ENCODE measurements at places on chromosomes 6 and 20.

- H3K4me3 ChIP-seq = no peak overlapping the region
- no peaks in the 10 kb centered on the region for H3K36me3 ChIP-seq
- H3K27me3 ChIP-seq = no peaks in the 10 kb centered on the region
These were observed 3.8 kb upstream of the E2F1 start for GRCh38 chr20:33689973-33690372.

DNA sequence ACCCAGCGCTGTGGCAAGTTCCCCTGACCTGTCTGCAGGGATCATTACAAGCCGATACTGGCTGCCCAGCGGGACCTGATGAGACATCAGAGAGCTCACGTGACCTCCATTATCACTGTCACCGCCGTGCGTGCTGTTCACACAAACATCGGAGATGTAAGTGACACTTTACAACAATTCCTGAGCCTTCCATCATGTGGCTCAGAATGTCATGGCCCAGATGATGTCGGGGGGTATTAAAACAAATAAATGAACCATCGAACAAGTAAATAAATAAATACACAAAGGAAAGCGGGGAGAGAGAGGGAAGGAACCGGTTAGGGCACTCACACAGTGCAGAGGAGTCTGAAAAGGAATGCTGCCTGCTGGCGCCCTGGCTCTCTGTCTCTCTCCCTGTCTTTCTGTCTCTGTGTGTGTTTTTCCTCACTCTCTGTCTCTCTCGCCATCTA lies 195.1 kb downstream of the BMP7 start:
- no peaks in the 10 kb centered on the region for H3K4me1 ChIP-seq
- no peaks in the 10 kb centered on the region for H3K36me3 ChIP-seq
- H3K27ac ChIP-seq = no peak overlapping the region

DNA sequence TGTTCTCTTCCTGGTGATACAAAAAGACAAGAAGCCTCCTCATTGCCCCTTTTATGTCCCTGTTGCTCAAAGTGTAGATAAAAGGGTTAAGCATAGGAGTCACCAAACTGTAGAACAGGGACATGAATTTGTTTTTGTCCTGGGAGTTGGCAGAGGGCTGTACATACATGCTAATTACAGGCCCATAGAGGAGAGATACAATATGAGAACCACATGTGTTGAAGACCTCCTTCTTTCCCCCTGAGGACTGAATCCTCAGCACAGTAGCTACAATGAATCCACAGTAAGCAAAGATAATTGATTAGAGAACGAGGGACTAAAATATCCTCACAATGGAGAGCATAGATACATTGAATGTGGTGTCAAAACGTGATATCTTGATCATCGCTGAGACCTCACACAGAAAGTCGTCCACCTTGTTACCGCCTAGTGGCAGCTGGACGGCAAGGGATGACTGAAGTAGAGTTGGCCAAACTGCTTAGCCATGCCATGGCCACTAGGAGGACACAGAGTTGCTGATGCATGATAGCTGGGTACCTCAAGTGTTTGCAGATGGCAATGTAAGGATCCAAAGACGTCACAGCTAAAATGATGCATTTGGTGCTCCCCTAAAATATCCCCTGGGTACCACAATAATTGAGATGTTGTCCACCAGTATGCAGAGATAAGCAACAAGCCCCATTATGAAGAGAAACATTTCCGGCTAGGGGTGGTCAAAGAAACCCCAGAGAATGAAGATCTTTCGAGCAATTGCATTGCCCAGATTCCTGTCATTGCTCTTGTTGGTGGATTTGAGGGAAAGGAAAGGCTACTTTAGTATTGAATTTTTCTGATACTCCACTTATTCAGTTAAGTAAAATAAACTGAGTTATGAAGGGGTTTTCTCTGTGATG lies 15.0 kb downstream of the OR2B3 start:
- H3K27ac ChIP-seq = no peak overlapping the region
- no peaks in the 10 kb centered on the region for H3K4me1 ChIP-seq
- H3K27me3 ChIP-seq = no peaks in the 10 kb centered on the region
- H3K36me3 ChIP-seq = no peaks in the 10 kb centered on the region

DNA sequence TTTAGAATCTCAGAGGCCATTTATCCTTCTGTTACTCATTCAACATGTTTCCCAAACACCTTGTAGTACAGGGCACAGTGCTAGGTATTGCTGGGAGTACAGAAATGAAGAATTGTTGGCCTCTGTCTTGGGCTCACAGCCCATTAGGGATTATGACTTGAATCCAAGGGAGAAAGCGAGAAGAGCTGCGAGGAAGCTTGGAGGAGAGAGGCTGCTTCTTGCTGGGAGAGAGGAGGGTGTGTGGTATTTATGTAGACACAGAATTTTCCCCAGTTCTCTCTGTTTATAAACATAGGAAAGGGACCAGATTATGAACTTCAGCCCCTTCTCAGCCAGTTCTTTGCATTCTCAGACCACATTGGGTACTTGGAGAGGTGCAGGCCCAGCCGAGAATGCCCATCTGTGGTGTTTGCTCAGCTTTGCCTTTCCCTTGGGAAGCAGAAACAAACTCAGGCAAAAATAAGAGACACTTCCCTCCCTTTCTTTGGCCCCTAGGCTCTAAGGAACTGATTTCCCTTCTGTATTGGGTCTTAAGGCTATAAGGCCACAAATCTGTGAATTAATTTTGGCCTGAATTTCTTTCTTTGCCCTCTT lies 17.9 kb downstream of the CHMP4B start:
- H3K27me3 ChIP-seq = no peaks in the 10 kb centered on the region
- H3K4me3 ChIP-seq = no peak overlapping the region
- DNase-seq = no peak
- H3K27ac ChIP-seq = no peak overlapping the region
- H3K36me3 ChIP-seq = no peaks in the 10 kb centered on the region

DNA sequence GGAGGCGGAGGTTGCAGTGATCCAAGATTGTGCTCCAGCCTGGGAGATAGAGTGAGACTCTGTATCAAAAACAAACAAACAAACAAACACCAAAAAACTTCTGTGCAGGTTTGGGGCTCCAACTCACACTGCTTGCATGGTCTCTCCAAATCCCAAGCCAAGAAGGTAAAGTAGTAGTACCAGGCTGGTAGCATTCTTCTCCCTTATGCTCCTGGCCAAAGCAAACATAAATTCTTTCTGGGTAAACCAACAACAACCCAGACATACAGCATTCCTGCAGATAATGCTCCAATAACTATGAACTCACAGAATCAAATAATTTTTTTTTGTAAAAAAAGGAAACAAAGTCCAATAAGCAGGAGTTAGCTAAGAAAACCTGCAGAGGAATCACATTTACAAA lies 57.8 kb upstream of the KLHL31 start:
- DNase-seq = no peak
- H3K36me3 ChIP-seq = no peaks in the 10 kb centered on the region
- no peak overlapping the region for H3K27ac ChIP-seq
- H3K27me3 ChIP-seq = no peaks in the 10 kb centered on the region
- no peaks in the 10 kb centered on the region for H3K4me1 ChIP-seq

GRCh38 chr6:150667977-150668716 lies 68.5 kb downstream of the PLEKHG1 start:
- H3K36me3 ChIP-seq = no peaks in the 10 kb centered on the region
- H3K27ac ChIP-seq = no peak overlapping the region
- no peak overlapping the region for H3K4me3 ChIP-seq
- H3K27me3 ChIP-seq = no peaks in the 10 kb centered on the region

GRCh38 chr6:80502871-80503270 lies 396.4 kb downstream of the BCKDHB start:
- no peaks in the 10 kb centered on the region for H3K36me3 ChIP-seq
- no peak overlapping the region for H3K4me3 ChIP-seq
- no peak for DNase-seq
- H3K27me3 ChIP-seq = no peaks in the 10 kb centered on the region
- no peak overlapping the region for H3K27ac ChIP-seq
- H3K4me1 ChIP-seq = no peaks in the 10 kb centered on the region

GRCh38 chr20:39458452-39458851 lies 496.3 kb downstream of the DHX35 start:
- no peak overlapping the region for H3K4me3 ChIP-seq
- no peak overlapping the region for H3K27ac ChIP-seq
- H3K4me1 ChIP-seq = no peaks in the 10 kb centered on the region
- no peaks in the 10 kb centered on the region for H3K27me3 ChIP-seq
- DNase-seq = no peak

DNA sequence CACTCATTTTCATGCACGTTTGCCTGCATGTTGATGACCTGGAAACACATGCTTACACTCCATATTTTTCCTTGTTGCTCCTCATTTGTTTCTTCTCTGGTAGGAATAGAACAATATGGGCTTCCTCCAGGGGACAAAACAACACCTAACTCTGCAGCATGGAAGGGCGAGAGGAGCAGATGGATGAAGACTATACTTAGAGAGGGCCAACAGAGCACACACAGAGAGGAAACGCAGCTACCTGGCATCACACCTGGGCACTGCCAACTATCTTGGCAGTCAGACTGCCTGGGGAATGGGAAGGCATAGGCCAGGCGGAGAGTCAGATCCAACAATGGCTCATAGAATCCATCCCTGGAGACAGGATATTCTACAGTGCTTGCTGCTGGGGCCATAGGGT lies 290.9 kb downstream of the CD83 start:
- no peak for DNase-seq
- no peaks in the 10 kb centered on the region for H3K36me3 ChIP-seq
- H3K27me3 ChIP-seq = no peaks in the 10 kb centered on the region
- no peak overlapping the region for H3K4me3 ChIP-seq
- no peaks in the 10 kb centered on the region for H3K4me1 ChIP-seq

- H3K4me3 ChIP-seq = no peak overlapping the region
- peak; percentile 67 for DNase-seq
- H3K4me1 ChIP-seq = no peaks in the 10 kb centered on the region
- H3K27ac ChIP-seq = no peak overlapping the region
These were observed 78.3 kb upstream of the CLDN20 start for GRCh38 chr6:155185544-155185943.

- no peaks in the 10 kb centered on the region for H3K36me3 ChIP-seq
- no peak overlapping the region for H3K4me3 ChIP-seq
- H3K27ac ChIP-seq = no peak overlapping the region
- H3K4me1 ChIP-seq = no peaks in the 10 kb centered on the region
These were observed 17.3 kb downstream of the SMAP1 start for GRCh38 chr6:70684794-70685493.

GRCh38 chr6:37177935-37178517 lies 8.1 kb downstream of the PIM1 start:
- no peak overlapping the region for H3K4me3 ChIP-seq
- H3K27ac ChIP-seq = no peak overlapping the region
- H3K4me1 ChIP-seq = no peaks in the 10 kb centered on the region
- H3K27me3 ChIP-seq = no peaks in the 10 kb centered on the region

DNA sequence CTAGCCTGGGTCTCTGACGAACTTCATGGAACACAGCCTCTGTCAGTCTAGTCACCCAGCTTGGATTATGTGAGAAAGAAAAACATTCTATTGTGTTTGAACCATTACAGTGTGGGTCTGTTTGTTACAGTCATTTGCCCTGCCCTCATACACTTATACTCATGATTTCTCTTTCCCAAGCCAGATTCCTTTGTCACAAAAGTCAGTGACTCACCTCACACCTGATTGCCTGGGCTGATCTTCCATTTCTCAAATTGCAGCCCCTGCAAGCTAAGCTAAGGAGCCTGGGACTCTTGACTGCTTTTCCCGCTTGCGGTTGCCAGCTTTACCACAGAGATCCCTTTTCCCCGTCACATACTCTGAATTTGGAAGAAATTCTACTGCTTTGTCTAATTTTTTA lies 395.9 kb downstream of the SAMD5 start:
- no peak overlapping the region for H3K27ac ChIP-seq
- no peak overlapping the region for H3K4me3 ChIP-seq

GRCh38 chr6:159068904-159069578 lies 24.2 kb upstream of the TAGAP start:
- no peak overlapping the region for H3K27ac ChIP-seq
- peak; percentile 10 for DNase-seq
- no peaks in the 10 kb centered on the region for H3K27me3 ChIP-seq
- no peak overlapping the region for H3K4me3 ChIP-seq
- H3K4me1 ChIP-seq = no peaks in the 10 kb centered on the region

DNA sequence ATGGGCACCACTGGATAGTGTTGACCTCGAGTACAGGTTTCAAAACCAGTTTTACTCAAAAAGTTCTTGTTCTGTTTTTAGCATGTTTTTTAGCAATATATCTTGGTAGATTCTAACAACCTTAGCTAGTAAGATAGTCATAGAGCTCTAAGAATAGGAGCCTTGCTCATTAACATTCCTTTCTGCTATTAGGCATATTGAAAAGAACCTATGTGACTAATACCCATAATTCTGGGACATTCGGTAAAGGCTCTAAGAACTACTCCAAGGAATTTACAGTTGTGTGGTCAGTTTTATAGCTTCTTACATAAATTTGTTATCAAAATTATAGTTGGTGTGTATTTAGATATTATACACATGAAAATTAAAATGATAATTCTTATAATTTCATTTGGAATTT lies 11.6 kb downstream of the SLC9A8 start:
- H3K36me3 ChIP-seq = no peaks in the 10 kb centered on the region
- no peak overlapping the region for H3K4me3 ChIP-seq
- peak overlapping the region; percentile 74 for H3K27ac ChIP-seq
- no peaks in the 10 kb centered on the region for H3K27me3 ChIP-seq
- no peak for DNase-seq

DNA sequence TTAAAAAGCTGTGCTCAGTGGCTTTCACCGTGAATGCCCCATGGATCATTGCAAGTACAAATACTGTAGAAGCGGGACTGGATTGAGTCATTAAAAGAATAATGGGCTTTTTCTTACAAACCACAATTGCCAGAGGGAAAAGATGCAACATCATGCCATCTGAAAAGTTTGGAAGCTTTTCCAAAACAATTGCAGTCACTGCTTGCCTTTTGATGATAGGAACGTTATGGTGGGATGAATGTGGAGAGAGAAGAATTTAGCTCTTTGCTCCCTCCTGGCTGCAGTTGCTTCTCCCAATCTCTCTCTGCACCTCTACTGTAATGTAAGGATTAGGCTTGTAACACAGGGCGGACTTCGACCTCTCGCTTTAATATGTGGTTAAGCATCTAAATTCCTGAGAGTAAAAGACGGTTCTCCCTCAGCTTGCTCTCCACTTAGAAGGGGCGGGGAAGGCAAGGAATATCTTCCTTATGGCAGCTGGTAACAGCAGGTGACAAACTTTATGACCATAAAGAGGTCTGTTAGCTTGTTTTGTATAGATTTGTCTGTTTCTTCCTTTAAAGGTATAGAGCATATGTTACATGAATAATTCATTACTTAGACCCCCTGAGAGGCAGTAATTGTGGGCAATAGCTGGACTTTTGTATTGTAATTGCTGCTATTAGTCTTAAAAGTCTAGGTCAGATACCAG lies 376.1 kb downstream of the UTRN start:
- H3K27me3 ChIP-seq = no peaks in the 10 kb centered on the region
- peaks cover 5% of the 10 kb centered on the region for H3K4me1 ChIP-seq
- no peaks in the 10 kb centered on the region for H3K36me3 ChIP-seq
- peak overlapping the region; percentile 78 for H3K27ac ChIP-seq
- peak overlapping the region; percentile 25 for H3K4me3 ChIP-seq
- peak; percentile 87 for DNase-seq

GRCh38 chr6:167817729-167818128 lies 9.0 kb upstream of the AFDN start:
- no peaks in the 10 kb centered on the region for H3K36me3 ChIP-seq
- no peaks in the 10 kb centered on the region for H3K4me1 ChIP-seq
- no peaks in the 10 kb centered on the region for H3K27me3 ChIP-seq
- no peak overlapping the region for H3K4me3 ChIP-seq
- no peak overlapping the region for H3K27ac ChIP-seq
- DNase-seq = no peak

GRCh38 chr6:150600301-150601017 lies 774 bp downstream of the PLEKHG1 start:
- no peaks in the 10 kb centered on the region for H3K36me3 ChIP-seq
- H3K27ac ChIP-seq = peak overlapping the region; percentile 91
- H3K4me1 ChIP-seq = peaks cover 4% of the 10 kb centered on the region
- peak; percentile 82 for DNase-seq

GRCh38 chr6:78594668-78595066 lies 272.7 kb upstream of the IRAK1BP1 start:
- H3K27ac ChIP-seq = no peak overlapping the region
- H3K4me1 ChIP-seq = no peaks in the 10 kb centered on the region
- no peak overlapping the region for H3K4me3 ChIP-seq
- no peaks in the 10 kb centered on the region for H3K36me3 ChIP-seq
